ENCODE measurements at places on chromosomes 5 and 9.

- no peak for DNase-seq
Observed at GRCh38 chr9:116394070-116394469, 240.5 kb downstream of the PAPPA start.

DNA sequence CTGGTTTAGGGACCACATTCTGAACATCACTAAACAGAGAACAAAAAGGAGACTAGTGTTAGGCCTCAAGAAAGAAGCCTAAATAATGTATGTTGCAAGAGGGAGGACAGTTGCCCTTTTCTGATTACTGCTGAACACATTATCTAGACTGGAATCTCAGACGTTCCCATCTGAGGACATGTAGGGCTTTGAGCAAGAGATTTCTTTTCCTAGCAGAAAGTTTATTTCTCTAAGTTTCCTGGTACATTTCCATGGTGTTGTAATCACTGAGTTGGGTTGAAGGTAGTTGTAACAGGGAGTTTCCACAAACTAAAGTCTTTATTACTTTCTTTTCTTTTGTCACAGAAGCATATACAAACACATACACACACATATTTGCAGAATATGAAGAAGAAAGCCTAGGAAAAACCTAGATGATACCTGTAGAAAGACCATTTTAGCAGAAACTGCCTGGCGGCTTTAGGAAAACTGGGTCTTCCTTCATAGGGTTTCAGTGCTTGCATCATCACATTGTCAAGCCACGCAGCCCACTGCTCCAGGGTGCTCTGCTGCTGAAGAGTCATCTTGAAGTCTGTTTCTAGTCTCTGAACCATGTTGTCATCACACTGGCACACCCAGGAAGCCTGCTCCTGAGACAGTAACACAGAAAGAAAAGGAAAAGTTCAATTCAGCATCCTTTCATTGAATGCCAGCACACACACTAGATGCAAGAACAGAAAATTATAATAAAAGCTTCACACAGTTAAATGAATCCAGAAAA lies 269.1 kb downstream of the RFX3 start:
- no peak for DNase-seq

DNA sequence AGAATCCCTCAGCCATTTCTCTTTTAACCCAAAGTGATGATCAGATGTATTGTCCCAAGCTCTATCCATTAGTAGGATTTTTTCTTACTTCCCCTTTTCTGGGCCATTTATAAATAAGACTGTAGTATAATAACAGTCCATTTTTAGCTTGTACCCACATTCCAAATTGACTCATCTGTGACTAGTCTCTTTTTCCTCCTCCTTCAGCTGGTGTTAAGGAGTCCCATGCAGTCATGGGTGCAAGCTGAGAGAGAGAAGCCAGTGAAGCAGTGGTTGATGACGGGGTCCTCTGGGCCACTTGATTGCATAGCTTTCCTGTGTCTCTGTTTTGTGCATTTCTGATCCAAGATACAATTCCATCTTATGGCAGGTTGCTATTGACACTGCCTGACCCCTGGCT lies 476.0 kb upstream of the CD180 start:
- no peak for DNase-seq

GRCh38 chr5:93126634-93127033 lies 454.4 kb downstream of the NR2F1-AS1 start:
- no peak for DNase-seq

GRCh38 chr5:95836544-95836943 lies 14.0 kb upstream of the GLRX start:
- DNase-seq: no peak

DNA sequence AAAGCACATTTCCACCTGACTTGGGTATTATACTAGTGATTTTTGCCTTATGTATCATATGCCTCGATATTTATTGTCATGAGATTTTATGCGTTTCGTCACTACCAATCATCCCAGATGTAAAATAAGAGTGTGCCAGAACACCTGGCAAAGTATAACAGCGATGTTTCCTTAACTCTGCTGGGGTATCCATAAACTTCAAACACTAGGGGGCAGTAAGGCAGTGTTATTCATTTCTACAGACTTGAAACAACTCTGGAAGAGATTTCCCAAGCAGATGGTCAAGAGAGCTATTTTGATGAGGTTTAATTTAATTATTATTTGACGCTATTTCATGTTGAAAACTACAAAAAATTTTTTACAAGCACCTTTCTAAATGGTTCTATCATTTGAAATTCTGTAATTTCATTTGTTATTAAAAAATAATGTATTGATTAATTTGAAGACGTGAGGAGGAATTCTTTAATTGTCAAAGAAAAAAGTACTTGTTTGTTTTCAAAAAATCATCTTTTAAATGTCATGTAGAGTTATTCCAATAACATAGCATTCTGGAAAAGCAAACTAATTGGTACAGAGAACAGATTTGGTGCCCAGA lies 388.5 kb upstream of the CTNND2 start:
- DNase-seq: no peak

DNA sequence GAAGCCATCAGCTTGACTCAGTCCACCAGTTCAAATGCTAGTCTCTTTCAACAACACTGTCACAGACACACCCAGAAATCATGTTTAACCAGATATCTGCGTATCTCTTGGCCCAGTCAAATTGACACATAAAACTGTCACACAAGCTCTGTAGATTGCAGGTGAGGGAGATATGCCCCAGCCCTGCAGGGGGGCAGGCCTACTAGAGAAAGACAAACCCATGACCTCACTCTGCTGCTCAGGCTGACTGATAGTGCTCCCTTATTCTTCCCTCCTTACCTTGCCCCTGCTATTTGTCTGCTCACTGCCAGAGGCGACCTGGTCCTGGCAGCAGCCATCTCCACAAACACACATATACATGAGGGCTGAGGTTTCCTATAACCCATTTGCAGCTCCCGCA lies 351.3 kb downstream of the DRD1 start:
- DNase-seq: no peak

DNA sequence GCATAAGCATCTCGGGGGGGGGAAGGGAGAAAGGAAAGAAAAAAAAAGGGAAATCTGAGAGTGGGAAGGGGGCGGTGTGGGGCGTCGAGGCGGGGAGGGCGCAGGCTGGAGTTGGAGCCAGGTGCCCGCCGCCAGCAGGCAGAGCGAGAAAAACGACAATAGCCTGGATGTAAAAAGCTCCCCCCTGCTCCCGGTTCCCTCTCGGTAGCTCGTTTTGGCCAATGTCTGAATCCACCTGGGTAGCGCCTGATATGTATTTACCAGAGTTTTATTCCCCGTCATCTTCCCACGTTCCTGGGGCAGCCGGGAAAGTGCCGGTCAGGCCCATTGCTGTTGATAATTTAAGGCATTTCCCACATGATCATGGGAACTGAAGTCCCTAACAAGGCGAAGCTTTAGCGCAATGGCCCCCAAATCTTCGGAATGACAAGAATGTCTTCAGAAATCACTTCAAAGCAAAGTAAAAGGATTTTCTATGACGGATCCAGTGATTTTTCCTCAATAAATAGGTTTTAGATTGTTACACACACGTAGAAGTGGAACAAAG lies 3.0 kb upstream of the OTP start:
- no peak for DNase-seq

GRCh38 chr9:138009803-138010690 lies 132.5 kb downstream of the CACNA1B start:
- DNase-seq: no peak

- no peak for DNase-seq
Observed at GRCh38 chr9:84807431-84807830, 137.9 kb downstream of the NTRK2 start.

DNA sequence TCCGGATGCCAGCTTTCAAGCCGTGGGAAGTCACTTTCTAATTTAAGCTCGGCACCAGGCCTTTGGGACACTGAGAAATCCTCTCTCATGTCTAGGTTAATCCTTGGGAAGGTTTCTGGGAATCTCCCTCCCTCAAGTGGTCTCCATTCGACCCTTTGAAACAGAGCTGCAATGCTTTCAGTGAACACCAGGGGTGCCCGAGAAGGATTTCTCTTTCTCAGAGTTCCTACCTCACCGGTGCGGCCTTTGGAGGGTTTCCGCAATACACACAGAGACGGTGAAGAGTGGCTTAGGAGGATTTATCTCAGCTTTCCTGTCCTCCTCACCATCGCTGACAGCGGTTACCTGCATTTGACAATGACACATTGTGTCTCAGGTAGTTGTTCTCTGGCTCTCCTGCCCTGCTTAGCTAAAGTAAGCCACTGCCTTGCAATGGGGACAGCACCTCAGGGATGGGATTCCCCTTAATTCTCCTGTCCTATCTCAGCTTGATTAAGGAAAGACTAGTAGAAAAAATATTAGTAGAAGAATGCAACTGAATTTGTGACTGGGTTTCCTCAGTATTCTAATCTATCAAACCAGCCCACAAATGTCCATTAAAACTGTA lies 180.6 kb downstream of the GABRG2 start:
- DNase-seq: no peak

GRCh38 chr9:96856363-96857286 lies 2.3 kb upstream of the ZNF782 start:
- DNase-seq: peak; percentile 61

DNA sequence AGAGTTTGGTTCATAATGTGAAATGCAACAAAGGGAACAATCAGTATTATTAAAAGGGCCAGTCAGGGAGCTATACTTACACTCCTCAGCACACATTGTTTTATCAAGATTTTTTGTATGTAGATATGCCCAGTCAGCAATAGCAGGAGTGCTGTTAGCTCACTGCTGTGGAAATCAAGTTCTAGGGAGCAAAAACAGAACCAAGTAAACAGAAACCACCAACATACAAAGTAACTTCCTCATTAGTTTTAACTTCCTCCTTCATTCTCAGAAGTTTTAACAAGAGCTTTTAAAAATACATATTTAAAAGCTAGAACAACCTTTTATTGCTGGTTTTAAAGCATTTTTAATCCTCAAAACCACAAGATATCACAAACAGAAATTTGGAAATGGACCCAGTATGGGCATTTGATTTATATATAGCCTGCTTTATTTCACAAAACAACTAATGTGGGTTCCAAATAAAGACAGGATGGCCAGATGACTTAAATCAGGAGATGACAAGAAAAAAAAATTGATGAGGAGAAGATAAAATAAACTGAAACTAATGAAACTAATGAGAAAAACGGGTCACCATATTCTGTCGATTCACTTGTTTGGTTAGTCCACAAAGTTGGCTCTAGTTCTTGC lies 178.5 kb downstream of the ADAMTS12 start:
- no peak for DNase-seq

GRCh38 chr9:128244091-128244836 lies 31.5 kb downstream of the GOLGA2 start:
- no peak for DNase-seq

DNA sequence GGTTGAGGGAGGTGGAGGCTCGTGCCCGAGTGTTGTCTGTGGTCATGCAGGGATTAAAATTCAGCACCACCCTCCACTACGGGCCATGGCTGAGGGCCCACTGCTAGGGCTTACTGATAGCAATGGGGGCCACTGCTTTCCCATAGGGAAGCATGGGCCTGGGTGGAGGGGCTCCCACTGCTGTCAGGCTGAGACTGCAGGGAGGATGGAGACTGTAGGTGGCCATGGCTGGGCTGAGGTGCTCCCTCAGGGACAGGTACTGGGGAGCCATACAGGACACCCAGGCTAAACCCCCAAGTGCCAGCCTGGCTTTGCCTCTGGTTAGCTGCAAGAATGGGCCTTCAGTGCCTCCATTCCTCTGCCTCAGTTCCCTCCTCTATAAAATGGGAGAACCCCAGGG lies 26.1 kb downstream of the FAM163B start:
- DNase-seq: no peak

- peak; percentile 33 for DNase-seq
Observed at GRCh38 chr9:127336506-127337352, 60.2 kb upstream of the SLC2A8 start.

- DNase-seq: no peak
Observed at GRCh38 chr9:114025196-114025753, 52.8 kb downstream of the AMBP start.

DNA sequence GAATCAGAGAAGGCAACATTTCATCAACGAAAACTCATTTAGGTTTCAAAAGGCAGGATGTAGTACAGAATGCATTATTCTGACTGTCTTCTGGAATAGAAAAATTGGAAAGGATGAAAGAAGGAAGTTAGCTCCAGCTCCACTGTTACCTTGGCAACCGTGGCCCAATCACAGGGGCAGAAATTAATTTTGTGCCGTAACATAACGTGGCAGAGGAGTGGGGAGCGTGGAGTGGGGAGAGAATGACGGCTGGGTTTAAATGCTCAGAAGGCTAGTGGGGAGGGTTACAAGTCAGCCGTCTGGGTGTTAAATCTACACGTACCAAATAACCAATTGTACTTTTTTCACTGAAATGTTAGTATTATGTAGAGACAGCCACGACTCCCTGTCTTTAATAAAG lies 32.3 kb upstream of the EQTN start:
- no peak for DNase-seq

- DNase-seq: no peak
Observed at GRCh38 chr9:93612796-93613154, 36.4 kb downstream of the PHF2 start.
